ENCODE measurements at places on chromosomes 7 and 10.

GRCh38 chr10:71314694-71315225 lies 4.3 kb upstream of the SLC29A3 start:
- DNase-seq = no peak

GRCh38 chr10:51861731-51862130 lies 162.3 kb upstream of the CSTF2T start:
- no peak for DNase-seq

DNA sequence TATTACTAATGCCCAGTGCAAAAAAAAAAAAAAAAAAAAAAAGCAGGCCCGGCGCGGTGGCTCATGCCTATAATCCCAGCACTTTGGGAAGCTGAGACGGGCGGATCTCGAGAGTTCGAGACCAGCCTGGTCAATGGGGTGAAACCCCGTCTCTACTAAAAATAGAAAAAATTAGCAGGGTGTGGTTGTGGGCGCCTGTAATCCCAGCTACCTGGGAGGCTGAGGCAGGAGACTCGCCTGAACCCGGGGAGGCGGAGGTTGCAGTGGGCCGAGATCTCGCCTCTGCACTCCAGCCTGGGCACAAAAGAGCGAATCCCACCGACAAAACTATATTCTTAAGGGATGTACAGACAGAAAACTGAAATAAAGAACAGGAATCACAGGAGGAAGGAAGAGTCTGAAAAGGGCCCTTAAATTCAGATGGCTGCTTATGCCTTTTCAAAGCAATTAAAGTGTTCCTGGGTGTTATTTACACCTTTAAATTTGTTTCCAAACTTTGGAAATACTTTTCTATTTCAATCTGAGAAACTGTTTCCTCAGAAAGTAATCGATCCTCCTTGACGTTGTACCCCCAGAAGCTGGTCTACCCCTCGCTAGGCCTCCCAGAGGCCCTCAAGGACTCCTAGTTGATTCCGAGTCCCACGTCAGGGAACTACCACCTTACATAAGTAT lies 2.0 kb upstream of the KMT2E start:
- no peak for DNase-seq

DNA sequence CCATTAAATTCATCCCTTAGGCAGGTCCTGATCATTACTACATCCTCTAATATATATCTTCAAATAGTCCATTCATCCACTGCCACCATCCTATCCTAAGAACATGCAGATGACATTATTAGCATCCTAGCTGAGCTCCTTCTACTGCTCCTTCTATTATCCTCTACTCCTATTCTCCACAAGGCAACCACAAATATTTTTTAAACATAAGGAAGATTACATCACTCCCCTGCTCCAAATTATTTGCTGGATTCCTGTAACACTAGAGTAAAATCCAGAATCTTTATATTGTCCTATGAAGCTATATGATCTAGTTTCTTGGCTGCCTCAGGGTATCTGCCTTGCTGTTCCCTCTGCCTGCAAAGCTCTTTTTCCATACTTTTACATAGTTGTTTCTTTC lies 176.3 kb upstream of the SLC26A5 start:
- no peak for DNase-seq

DNA sequence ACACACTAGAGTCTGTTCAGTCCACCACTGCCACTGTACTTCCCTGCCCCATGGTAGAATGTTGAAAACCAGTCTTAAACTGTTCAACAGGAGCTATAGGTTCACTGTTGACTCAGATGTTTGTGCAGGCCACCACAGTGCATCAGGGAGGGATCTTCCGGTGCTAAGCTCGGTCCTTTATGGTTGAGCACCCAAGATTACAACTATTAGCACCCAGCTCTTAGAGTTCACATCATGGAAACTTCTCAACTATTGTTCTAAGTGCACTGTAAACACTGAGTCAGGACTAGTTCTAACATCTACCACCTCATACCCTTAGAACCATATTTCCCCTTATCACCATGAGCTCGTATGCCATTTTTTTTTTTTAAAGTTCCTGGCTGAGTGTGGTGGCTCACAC lies 97.1 kb upstream of the MXI1 start:
- DNase-seq = no peak

DNA sequence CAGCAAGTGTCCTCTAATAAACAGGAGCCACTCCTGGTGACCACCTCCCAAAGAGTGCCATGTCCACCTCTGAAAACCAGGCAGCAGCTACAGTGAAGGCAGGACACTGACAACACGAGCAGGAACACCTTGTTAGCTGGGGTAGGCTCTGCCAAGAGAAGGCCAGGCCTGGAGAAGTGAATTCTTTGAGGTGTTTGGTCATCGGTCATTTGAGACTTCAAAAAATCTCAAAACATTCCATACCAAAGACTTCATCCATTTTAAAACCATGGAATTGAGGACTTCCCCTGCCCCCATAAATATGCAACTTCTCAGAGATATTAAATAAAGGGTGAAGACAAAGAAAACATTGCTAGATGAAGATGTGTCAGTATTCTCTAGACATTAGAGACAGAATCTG lies 28.4 kb upstream of the OPALIN start:
- no peak for DNase-seq

DNA sequence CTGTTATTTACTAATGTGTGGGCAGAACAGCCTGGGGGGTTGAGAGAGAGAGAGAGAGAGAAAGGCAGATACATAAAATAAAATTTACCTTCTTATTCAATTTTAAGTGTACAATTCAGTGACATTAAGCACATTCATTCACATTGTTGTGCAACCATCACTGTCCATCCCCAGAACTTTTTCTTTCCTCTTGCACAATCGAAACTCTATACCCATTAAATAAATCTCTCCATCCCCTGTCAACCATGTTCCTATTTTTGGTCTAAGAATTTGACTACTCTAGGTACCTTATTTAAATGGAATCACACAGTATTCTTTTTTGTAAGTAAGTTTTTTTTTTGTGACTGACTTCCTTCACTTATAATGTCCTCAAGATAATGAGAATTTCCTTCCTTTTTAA lies 181.6 kb downstream of the SND1 start:
- no peak for DNase-seq

DNA sequence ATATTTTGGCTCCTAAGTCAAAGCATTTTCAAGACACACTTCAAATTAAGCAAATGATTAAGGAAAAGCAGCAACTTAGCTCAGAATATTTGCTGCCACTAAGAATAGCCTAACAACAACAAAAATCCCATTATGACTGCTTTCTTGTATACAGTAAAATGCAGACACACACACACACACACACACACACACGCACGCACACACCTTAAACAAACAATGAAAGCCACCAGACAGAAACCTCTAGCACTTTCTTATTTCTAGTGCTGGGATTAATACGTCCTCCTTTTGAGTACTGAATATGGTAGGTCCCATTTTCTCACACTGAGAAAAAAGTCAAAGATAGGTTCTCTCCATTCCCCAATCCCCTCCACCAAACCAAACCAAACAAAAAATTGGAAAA lies 23.4 kb upstream of the FEZF1 start:
- DNase-seq = no peak

DNA sequence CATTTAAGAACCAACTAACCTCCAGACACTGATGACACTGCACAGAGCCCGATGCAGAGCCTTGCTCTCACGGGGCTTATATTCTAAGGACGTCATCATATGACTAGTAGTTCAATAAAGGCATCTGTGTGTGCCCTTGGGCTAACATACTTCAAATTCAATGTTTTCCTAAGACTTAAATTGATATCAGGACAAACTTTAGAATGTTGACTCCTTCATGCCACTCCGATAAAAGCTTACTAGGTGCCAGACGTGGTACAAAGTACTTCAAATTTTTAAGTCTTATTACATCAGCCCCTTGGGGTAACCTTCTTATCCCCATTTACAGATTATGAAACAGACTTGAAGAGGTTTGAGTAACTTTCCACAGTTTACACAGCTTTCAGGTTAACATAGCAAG lies 191.1 kb upstream of the PLXNA4 start:
- DNase-seq = no peak

DNA sequence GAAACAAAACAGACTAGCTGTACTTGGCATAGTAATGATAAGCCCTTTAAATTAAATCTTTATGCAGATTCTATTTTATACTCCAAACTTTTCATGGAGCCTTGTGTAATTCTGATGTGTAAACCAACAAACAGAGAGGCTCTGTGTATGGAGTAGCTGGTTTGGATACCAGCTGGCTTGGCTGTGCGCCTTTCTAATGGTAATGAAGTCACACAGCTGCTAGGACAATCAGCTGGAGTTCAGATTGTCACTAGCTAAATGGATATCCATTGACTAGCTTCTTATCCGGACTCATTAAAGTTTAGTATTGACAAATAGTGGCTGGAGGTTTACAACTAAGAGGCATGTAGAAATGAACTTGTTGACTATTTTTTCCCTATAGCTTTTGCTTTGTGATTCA lies 398.4 kb downstream of the DGKB start:
- DNase-seq = no peak

DNA sequence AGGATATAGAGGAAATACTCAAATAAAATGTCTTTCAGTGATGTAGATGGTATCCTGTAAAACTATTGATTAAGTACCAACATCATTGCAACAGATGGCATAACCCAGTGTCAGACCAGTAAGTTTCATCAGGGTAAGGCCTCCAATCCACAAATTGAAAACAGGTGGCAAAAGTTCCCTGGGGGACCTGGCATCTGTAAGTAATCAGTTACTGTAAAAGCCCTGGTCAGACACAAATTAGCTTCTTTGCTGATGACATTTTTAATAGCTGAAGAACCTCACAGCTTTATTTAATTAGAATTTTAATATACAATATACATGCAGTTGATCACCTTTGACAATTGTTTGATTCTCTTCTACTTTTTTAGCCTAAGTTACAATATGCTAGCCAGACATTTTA lies 152.5 kb downstream of the PLXDC2 start:
- no peak for DNase-seq

GRCh38 chr7:34575006-34575405 lies 83.0 kb upstream of the NPSR1 start:
- DNase-seq = no peak

DNA sequence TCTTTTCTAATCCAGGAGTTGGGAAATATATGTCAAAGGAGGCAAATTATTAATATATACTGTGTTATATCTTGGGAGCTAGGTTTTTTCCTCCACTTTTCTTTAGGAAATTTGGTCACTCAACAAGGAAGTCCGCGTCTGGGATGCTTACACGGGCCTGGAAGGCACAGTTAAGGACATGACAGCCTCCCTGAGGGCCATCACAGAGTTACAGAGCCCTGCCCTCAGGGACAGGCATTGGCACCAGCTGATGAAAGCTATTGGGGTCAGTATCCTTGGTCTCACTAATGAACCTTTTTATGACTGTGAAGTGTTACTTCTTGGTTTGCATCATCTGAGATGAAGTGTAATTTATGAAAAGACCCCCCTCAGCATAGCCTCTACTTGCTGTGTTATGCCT lies 74.7 kb downstream of the DNAH11 start:
- DNase-seq = no peak

- no peak for DNase-seq
These were observed 16.0 kb downstream of the HDAC9 start for GRCh38 chr7:18511351-18512140.
